ENCODE measurements at places on chromosomes 6 and 20. TPM values are rescaled to one million over a fixed set of nuclear protein-coding genes. Genes with fewer than 3 reads are reported as not detected.

Gene OR2H2
- total RNA-seq = not detected

Gene SEL1L2
- total RNA-seq = 2.2 TPM

Gene RBBP8NL
- not detected for total RNA-seq

Gene LTB
- not detected for total RNA-seq

Gene NOX3
- total RNA-seq = not detected

Gene NMBR
- total RNA-seq = 6.6 TPM

Gene NTSR1
- 11.9 TPM for total RNA-seq

Gene TTK
- total RNA-seq = 6.9 TPM

Gene NNAT
- 333 TPM for total RNA-seq

Gene SRMS
- not detected for total RNA-seq

Gene TCP11
- total RNA-seq = 0.63 TPM

Measured in parietal lobe (tissue), 2 donors.